Lower leg skin (tissue), 4 donors: ENCODE measurements at places on chromosomes 5 and 9. TPM values are rescaled to one million over a fixed set of nuclear protein-coding genes. Genes with fewer than 3 reads are reported as not detected.

The ESM1 gene
- total RNA-seq: not detected

DNA sequence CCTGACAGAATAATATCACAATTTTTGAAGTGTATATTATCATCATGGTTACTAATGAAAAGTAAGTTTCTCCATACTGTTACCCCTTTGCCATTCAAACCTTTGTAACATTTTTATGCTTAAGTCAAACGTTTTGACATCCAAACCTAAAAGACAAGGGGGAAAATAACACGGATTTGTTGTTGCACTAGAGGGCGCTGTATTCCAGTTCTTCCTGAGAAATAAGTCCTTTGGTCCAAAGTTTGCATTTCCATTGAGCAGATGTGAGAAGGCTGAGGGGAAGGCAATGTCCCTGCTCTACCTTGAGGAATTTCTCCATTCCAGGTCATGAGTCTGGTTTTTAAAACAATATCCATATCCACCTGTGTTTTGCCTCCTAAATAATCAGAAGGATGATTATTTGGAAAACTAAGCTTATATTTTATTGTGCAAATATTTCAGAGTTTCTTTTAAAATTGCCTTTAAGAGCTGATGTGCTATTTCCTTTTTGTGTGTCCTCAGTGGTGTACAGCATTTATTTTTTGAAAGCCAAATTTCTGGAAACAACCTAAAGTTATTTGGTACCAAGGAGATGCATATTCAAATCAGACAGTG, 9.7 kb downstream of the LECT2 start:
- DNase-seq: no peak

- DNase-seq: peak; percentile 93
Observed at GRCh38 chr5:10563110-10563944, 543 bp upstream of the ANKRD33B start.

DNA sequence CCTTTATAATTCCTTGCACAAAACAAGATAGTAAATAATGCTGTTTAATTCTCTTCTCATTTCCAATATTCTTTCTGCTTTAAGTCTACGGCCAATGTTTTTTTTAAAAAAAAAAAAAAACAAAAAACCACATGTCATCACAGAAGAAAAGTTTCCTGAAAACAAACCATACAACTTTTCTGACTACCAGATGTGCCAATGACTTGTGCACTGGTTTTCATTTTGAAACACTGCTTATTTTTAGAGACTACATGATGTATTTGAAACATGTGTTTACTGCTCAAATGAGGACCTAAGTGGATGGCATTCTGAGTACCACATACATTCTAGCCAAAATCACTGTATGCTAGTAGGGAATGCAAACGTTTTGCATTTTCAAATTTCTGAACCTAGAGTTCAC, 167.9 kb downstream of the GLIS3 start:
- DNase-seq: no peak

- peak; percentile 10 for DNase-seq
Observed at GRCh38 chr5:134142052-134142451, 27.6 kb downstream of the TCF7 start.

DNA sequence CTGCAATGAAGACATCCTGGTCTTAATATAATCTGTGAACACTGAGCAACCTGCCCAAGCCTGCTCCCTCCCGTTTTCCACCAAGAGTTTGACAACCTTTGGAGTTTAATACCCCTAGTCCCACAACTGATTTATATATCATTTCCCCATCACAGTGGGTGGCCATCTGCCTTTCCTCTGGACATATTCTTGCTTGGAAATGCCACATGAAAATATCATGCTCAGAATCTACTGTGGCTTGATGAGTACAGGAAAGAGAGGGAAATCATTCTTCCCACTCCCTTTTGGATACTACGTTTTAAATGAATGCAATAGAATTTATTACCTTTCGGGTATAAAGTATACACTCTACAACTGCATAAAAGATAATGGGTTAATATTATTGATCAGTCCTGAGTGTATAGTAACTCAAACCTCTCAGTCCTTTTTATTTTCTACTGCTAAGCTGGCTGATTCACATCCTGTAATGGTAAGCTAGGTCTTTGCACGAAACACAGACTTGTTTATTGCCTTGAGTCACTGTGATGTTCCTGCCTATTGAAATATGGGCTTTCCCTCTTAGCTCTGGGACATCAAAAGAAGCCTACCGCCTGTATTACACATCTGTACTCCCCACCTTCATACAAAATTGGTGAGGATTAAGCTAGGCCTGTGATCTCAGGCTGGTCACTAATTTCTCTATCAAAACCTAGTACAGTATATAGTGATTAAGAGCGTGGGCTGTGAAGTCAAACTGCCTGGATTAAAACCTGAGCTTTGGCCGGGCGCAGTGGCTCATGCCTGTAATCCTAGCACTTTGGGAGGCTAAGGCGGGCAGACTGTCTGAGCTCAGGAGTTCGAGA, 67.6 kb upstream of the NR5A1 start:
- DNase-seq: no peak

DNA sequence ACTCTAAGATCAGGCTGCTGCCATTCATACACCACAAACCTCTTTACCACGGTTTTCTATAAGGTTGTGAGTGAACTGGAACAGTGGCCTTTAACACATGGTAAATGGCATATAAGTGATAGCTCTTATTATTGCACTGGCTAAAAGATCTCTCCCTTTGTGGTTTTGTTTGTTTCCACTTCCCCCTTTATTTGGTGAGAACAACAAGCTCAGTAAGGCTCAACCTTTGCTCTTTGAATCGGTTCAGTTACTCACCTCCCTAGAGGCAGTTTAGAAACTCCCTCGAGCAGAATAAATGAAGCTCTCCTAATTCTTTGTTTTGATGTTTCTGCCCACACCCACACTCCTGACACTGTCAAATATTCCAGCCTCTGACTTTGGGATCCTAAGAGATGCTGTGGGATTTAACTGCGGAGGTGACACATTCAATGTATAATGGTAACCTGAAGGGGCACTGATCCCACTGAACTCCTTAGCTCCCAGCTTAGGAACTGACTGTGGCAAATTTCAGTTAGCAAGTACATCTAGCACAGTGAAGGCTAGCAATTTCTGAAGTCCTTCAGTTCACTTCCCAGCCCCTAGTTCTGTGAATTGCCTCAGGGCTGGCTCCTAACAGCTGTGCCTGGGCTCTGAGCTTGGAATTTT, 22.5 kb upstream of the RAD23B start:
- no peak for DNase-seq

DNA sequence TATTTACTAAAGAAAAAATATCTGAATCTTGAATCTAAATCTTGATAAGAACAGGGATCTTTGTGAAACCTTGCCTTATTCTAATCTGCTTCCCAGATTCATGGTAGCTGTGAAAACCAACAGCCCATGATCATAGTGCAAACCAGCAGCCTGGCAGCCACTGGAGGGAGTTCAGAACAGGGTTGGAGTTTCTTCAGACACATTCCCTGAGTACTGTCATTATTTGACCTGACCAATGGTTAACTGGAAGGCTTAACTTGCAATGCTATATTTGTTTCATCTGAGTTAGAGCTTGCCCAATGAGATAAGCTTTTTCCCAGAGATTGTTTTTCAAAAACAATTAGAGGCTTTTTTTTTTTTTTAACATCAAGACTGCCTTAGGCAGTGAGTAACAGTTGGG, 47.8 kb downstream of the LOX start:
- no peak for DNase-seq

- DNase-seq: no peak
Observed at GRCh38 chr5:144142139-144142823, 28.2 kb downstream of the YIPF5 start.
